Activated naive CD8-positive, alpha-beta T cell treated with anti-CD3 and anti-CD28 coated beads, Interleukin-2, amount 50 U/mL, for 16 hours (primary cell): ENCODE measurements at places on chromosomes 5 and 9.

- no peak for DNase-seq
Observed at GRCh38 chr5:99814321-99815063, 720.7 kb upstream of the FAM174A start.

DNA sequence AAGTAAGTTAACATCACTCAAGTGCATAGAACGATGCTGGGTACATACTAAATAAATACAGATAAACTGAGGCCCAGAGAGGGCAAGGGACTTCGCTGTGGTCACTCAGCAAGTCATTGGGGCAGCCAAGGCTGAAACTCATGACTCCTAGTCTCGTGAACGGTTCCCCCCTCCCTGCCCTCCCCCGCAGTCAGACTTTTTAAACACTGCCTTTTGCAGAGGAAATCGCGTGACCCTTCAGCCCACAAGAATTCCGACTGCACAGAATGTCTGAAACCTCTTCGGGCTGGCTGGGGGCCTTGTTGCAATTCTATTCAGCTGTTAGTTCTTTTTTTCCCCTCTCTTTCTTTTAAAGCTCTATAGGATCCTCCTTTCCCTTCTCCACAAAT lies 28.1 kb downstream of the NEK6 start:
- DNase-seq: no peak

DNA sequence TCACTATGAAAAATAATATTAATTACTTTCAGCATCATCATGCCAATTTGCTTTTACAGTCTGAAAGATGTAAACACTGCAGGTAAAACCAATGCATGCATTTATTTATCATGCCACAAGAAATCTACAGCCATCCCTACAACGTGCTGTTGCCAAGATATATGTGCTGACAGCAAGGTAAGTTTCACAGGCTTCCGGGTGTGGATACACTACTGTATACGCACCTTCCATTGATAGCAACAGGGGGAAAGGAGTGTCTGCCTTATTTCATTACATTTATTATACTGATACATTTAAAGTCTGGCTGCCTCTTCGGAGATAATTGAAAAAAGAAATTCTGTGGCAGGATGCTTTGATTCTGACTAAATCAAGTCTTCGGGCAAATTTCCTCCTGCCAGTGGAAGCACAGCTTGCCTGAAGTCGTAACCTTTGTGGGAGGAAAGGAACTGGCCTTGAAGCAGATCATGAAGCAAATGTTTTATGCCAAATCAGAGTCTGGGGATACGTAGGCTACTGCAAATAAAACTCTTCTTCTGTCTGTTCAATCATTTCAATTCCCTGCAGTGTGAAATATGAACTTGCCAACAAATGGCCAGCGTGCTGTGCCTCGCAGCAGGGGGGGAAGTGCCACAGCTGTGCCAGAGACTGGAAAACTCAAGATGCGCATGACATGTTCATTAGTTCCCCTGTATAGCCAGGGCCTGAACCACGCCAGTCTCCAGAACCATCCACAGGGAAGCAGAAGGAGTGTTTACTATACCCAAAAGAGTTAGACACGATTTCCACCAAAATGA lies 268.1 kb downstream of the EFNA5 start:
- DNase-seq: no peak

DNA sequence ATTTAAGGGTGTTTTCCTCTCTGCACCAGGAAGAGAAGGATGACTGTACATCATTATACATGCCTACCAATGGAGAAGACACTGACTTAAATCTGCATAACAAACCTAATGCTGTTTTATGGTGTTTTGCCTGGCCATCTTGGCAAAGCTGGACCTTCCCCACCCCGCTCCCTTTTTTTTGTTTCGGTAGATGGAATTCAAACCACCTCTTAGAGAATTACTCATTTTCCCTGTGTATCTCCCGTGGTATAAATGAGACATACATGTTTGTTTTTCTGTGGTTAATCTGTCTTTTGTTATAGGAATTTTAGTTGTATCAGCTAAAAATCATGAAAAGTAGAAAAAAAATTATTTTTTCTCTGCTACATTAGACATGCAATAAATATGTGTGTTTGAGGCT lies 28.8 kb downstream of the IL12B start:
- no peak for DNase-seq

GRCh38 chr5:113693701-113694100 lies 180.2 kb downstream of the YTHDC2 start:
- no peak for DNase-seq

GRCh38 chr9:8071445-8071798 lies 271.8 kb upstream of the DMAC1 start:
- DNase-seq: no peak

- DNase-seq: no peak
Observed at GRCh38 chr5:92401-93220, 643 bp downstream of the PLEKHG4B start.

DNA sequence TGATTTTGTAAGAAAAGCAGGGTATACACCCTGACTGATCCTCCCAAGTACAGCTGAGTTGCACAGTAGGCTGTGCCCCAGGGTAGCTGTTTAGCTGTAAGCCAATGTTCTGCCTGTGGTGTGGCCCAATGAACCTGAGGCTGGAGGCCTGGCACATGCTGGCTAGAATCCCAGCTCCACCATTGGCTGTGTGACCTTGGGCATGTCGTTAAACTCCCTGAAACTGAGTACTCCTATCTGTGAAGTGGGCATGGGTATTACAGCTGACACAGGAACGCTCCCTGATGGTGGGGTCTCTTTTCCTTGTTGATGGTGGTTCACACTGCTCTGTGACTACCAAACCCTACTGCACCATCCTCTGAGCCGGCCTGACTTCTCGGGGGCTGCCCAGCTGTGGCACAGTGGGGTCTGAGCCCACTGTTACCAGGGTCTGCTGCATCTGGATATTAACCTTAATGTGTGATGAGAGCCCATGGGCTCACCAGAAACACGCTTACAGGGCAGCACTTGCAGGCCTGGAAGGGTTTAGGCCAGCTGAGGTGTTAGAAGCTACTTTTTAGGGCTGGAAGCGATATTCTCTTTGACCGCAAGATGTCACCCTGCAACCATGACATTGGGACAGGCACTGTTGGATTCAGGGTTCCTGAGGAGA lies 7.0 kb upstream of the GADD45G start:
- DNase-seq: no peak

DNA sequence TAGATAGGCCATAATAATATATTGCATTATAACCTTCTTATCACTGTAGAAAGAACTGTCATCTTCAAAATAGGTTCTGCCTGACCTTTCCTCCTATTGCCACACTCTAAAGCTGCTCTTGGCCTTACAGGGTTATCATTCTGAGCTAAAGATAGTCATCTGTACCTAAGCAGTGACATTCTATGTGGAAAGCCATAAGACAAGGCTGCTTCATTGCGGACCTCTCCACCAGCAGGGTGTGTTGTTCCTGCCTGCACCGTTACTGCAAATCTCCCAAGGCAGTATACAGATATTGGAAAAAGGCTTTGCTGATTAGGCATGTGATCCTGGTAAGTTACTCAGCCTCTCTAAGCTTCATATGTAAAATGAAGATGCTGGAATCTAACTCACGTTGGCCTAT lies 8.1 kb downstream of the ZNF622 start:
- no peak for DNase-seq

- no peak for DNase-seq
Observed at GRCh38 chr9:104494808-104495207, 9.3 kb upstream of the OR13F1 start.

GRCh38 chr5:74064225-74064624 lies 438.2 kb downstream of the ARHGEF28 start:
- DNase-seq: no peak

GRCh38 chr5:69331528-69332445 lies 814 bp downstream of the CCDC125 start:
- DNase-seq: no peak

DNA sequence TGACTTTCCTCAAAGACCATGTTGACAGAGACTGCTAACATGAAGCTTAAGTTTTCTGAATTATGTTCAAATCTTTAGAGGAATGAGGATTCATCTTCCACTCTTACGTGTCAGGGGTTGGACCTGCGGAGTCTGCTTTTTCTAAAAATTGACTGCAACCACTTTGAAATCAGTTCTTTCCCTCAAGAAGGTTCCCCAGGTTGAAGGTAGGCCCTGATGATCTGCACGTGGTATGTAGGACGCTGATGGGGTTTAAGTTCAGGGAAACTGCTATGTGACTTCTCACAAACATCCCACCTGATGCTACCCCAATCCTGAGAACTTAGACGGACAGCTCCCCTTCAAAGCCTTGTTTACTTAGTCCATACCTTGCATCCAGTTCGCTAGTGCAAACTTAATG lies 7.2 kb downstream of the RACK1 start:
- no peak for DNase-seq
